ENCODE measurements at places on chromosomes 12 and 14. TPM values are rescaled to one million over a fixed set of nuclear protein-coding genes. Genes with fewer than 3 reads are reported as not detected.

SIRT4 gene
- 2.1 TPM for total RNA-seq

DNA sequence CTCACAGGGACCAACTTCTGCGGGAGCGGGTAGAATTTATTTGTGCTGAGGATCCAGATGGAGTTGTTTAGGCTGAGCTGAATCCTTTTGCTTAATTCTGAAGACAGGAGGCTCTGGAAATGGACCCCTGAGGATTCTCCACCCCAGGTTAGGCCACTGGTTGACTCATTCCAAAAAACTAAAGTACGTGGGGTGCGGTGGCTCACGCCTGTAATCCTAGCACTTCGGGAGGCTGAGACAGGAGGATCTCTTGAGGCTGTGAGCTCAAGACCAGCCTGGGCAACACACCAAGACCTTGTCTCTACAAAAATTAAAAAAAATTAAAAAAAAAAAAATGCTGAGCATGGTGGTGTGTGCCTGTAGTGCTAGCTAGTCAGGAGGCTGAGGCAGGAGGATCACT is 76.3 kb upstream of the MAP1LC3B2 start:
- H3K36me3 ChIP-seq: 0 out of 2 replicates have a peak, but pooled peaks cover 5% of the 10 kb centered on the region
- no peak for DNase-seq
- no peaks in the 10 kb centered on the region for H3K27me3 ChIP-seq
- H3K4me3 ChIP-seq: no peak overlapping the region
- H3K4me1 ChIP-seq: no peaks in the 10 kb centered on the region
- no peak overlapping the region for H3K27ac ChIP-seq

ASCL1 gene
- total RNA-seq: 0.20 TPM

- H3K36me3 ChIP-seq: no peaks in the 10 kb centered on the region
- H3K27me3 ChIP-seq: no peaks in the 10 kb centered on the region
- H3K4me3 ChIP-seq: no peak overlapping the region
- no peak overlapping the region for H3K27ac ChIP-seq
- no peak for DNase-seq
Observed at GRCh38 chr14:72699852-72700257, 194.0 kb downstream of the DPF3 start.

DNA sequence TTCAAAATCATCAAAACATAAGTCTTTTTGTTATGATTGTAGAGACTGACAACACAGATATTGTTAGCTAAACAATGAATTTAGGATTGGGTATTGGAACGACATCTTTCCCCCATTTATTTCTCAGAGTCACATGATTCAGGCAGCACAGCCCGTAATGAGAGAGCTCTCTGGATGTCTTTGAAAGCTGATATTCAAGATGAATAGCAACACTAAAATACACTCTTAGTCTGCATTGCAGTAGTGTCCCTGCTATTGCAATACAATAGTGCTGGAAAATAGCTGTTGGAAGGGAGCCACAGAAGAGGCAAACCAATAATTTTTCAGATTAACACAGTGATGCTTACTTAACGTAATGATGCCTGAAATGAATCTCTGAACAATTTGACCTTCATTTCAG is 9.9 kb downstream of the GTSF1 start:
- no peak overlapping the region for H3K27ac ChIP-seq
- no peaks in the 10 kb centered on the region for H3K4me1 ChIP-seq
- no peaks in the 10 kb centered on the region for H3K27me3 ChIP-seq
- H3K4me3 ChIP-seq: no peak overlapping the region
- DNase-seq: no peak

- H3K4me1 ChIP-seq: no peaks in the 10 kb centered on the region
- no peaks in the 10 kb centered on the region for H3K36me3 ChIP-seq
- H3K4me3 ChIP-seq: no peak overlapping the region
- DNase-seq: no peak
- no peaks in the 10 kb centered on the region for H3K27me3 ChIP-seq
- no peak overlapping the region for H3K27ac ChIP-seq
Observed at GRCh38 chr12:66003951-66004350, 126.6 kb downstream of the LLPH start.

DNA sequence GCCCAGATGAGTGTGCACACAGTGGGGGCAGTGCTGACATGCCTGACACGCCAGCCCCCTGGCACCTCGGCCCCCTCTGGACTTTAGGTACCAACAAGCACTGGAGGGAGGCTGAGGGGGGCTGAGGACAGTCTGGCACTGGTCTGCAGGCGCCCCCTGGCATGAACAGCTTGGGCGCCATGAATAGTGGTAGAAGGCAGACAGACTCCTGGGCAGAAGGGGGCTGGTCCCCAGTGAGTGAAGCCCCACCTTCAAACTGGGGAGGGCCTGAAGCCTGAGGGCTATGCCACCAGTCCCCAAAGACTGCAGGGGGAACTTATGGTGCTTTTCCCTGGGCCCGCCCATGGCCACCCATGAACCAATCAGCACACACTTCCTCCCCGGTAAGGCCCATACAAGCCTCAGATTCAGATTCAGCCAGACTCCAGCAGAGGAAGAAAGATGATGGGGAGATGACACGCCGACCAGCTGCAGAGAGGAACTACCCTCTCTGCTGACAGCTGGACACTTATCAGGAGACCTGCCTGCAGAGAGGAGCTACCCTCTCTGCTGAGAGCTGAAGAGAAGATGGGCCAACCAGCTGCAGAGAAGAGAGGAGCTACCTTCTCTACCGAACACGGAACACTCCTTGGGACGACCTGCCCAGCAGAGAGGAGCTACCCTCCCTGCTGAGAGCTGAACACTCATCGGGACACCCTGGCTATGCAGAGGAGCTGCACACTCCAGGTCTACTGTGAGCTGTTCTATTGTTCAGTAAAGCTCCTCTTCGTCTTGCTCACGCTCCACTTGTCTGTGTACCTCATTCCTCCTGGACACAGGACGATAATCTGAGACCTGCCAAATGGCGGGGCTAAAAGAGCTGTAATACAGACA is 324.5 kb downstream of the PCNX1 start:
- no peaks in the 10 kb centered on the region for H3K4me1 ChIP-seq

KRT6C gene
- not detected for total RNA-seq

DNA sequence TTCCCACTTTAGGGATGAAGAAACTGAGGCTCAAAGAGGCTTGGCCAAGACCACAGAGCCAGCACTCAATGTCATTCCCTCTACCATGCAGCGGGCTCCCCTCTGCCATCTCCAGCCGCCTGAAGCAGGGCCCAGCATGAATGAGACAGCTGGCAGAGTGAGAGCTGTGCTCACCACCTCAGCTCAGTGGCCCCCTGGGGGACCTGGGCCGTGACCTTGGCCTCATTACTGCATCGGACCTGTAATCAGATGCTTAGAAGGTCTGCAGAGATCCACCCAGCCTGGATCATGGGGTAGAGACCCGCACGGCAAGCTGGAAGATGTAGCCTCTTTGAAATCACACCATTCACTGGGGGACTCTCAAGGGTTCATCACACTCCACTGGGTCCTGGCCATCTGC is 22.7 kb upstream of the CORO1C start:
- H3K27me3 ChIP-seq: no peaks in the 10 kb centered on the region
- no peaks in the 10 kb centered on the region for H3K4me1 ChIP-seq
- H3K36me3 ChIP-seq: no peaks in the 10 kb centered on the region
- H3K27ac ChIP-seq: no peak overlapping the region
- no peak for DNase-seq

AMDHD1 gene
- total RNA-seq: 0.42 TPM

GRCh38 chr12:27163048-27163715 is 80.8 kb upstream of the C12orf71 start:
- H3K36me3 ChIP-seq: no peaks in the 10 kb centered on the region
- no peak overlapping the region for H3K27ac ChIP-seq
- peak; percentile 41 for DNase-seq
- H3K27me3 ChIP-seq: no peaks in the 10 kb centered on the region
- H3K4me1 ChIP-seq: no peaks in the 10 kb centered on the region

DNA sequence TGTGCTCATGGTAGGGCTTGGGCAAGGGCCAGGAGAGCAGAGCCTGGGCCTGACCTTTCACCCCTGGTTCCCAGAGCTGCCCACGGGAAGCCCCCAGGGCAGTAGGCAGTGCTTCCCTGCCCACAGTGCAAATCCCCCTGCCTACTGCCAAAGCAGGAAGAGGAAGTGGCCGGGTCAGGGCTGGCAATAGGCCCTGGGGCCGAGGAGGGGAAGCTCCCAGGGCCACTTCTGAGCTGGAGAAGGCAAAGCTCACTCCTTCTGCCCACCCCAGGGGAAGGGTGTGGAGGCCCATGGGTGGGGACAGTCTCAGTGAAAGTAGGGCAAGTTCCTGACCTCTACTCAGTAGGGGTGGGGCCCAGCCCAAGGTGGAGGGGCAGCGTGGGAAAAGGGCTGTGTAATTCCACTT is 5.4 kb upstream of the NR4A1 start:
- no peak overlapping the region for H3K4me3 ChIP-seq
- peaks cover 9% of the 10 kb centered on the region for H3K36me3 ChIP-seq
- H3K4me1 ChIP-seq: no peaks in the 10 kb centered on the region
- H3K27ac ChIP-seq: no peak overlapping the region
- peaks cover 7% of the 10 kb centered on the region for H3K27me3 ChIP-seq

- H3K27me3 ChIP-seq: no peaks in the 10 kb centered on the region
- no peak overlapping the region for H3K4me3 ChIP-seq
- H3K4me1 ChIP-seq: no peaks in the 10 kb centered on the region
Observed at GRCh38 chr12:92593734-92594402, 108.9 kb upstream of the PLEKHG7 start.

GRCh38 chr12:102472496-102472895 is 7.9 kb downstream of the IGF1 start:
- H3K4me1 ChIP-seq: no peaks in the 10 kb centered on the region
- no peak for DNase-seq
- H3K36me3 ChIP-seq: no peaks in the 10 kb centered on the region
- no peak overlapping the region for H3K4me3 ChIP-seq
- H3K27ac ChIP-seq: no peak overlapping the region
- H3K27me3 ChIP-seq: no peaks in the 10 kb centered on the region

ANKRD9 gene
- total RNA-seq: 29.8 TPM

DNA sequence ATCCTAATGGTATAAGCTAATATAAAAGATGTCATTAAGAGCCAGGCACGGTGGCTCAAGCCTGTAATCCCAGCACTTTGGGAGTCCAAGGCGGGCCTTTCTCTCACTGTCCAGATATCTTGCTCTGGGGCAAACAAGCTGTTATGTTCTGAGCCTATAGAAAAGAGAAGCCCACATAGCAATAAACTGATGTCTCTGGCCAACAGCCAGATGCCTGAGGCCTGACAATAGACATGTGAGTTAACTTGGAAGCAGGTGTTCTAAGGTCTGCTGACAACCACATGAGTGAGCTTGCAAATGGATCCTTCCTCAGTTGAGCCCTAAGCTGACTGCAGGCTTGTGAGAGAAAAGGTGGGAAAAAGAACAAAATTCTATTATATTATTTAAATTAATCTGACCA is 25.0 kb downstream of the YAF2 start:
- H3K27ac ChIP-seq: no peak overlapping the region
- H3K4me1 ChIP-seq: no peaks in the 10 kb centered on the region
- H3K4me3 ChIP-seq: no peak overlapping the region
- no peak for DNase-seq

DNA sequence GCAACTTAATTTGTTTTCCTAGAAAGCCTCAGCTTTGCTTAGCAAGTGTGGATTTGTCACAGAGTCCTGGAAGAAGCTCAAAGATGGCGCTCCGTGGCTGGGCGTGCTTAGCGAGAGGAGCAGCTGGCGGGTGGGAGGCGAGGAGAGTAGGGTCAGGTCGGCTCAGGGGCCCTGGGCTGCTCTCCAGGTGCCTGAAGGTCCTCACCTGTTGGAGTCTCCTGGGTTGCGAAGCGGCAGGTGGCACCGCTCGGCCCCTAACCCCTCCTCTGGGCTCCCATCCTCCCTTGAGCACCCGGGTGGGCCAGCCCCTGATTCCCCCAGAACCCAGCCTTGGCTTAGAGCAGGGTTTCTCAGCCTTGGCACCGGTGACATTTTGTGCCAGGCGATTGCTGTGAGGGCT is 25.1 kb downstream of the LRTM2 start:
- no peaks in the 10 kb centered on the region for H3K36me3 ChIP-seq
- H3K27me3 ChIP-seq: no peaks in the 10 kb centered on the region
- no peak overlapping the region for H3K27ac ChIP-seq
- peaks cover 9% of the 10 kb centered on the region for H3K4me1 ChIP-seq

- H3K27ac ChIP-seq: no peak overlapping the region
- no peak overlapping the region for H3K4me3 ChIP-seq
- no peak for DNase-seq
- no peaks in the 10 kb centered on the region for H3K4me1 ChIP-seq
- H3K36me3 ChIP-seq: no peaks in the 10 kb centered on the region
Observed at GRCh38 chr12:7602277-7602676, 63.4 kb downstream of the APOBEC1 start.

DLST gene
- 116 TPM for total RNA-seq
